ENCODE measurements at places on chromosomes 2 and 18.

DNA sequence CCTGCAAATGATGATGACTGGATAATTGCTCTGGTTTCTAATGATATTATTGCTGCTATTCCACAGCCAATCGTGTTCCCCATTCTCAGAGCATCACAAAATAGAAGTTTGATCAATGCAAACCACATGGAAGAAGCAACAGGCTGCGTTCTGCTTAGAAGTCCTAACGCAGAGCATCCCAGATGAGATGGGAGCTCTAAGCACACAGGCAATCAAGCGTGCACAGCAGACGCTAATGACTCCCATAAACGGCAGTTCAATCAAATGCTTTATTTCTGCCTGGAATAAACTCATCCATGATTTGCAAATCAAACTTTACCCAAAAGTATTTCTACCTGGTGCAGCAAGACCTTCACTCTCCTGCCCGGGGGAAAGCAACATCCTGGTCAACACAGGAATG is 304.2 kb downstream of the FBXO15 start:
- DNase-seq = no peak

DNA sequence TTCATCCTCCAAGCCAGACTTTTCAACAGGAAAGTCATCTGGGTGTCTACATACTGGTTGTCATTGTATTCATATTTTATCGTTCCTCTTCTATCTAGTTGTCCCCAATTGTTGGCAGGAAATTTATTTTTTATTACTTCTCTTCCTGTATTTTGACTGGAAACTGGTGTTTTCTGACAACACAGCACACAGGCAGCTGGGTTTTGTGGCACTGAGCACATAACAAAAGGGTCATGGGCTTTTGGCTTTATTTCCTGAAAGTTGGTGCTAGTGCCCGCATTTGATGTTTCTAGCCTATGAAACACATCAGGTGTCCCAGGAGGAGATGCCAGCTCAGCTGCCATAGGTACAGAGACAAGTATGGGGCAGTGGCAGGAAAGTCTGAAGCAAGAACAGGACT is 126.4 kb downstream of the TMEM17 start:
- no peak for DNase-seq

GRCh38 chr2:110853948-110854347 is 121.6 kb downstream of the ACOXL start:
- no peak for DNase-seq

- no peak for DNase-seq
Measured at GRCh38 chr2:153487448-153487847, 8.9 kb upstream of the RPRM start.

DNA sequence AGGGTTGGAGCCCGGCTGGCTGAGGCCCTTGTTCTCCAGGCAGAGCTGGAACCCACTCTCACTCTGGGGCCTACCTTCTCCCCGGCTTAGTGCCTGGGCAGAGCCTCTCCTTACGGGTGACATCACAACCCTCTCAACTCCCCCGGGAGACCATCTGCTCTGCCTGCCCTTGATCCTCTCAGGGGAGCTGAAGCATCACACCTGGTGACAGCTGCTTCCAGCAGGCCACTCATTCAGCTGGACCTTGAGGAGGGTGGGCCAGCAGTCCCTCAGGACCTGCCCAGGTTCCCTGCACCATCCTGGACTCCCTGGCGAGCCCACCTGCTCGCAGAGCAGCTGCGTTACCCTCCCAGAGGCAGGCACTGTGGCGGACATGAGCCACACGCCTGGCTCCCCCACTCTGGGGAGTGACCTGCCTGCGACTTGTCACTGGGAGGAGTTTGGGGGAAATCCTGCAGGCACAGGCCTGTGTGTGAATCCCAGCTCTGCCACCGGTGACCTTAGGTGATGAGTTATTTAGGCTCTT is 13.1 kb downstream of the HS6ST1 start:
- no peak for DNase-seq

DNA sequence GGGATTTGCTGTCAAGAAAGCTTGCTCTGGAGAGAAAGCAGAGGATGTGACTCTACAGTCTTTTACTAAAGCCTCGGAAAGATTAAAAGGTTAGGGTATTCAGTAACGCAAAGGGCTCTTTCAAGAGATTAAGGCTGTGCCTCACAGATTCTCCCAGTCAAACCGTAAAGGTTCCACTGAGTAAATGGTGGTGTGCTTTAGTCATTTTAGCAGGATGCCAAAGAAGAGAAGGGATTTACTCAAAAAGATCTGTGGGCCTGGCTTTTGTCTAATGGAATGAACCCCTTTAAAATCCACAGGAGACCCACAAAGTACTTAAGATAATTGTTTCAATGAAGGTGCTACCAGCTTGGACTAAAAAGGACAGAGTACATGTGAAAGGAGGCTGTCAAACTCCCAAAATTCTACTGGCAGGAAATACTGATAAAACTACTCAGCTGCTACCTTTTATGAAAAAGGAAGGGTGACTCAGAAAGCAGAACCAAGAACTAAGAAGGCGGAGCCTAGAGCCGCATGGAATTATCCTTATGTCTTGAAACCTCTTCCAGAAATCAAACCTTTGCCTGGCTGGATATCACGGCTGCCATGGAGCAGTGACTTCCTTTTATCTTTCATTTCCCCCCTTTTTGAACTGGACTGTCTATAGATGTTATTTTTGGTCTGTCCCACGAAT is 670.2 kb upstream of the ZEB2 start:
- DNase-seq = no peak

DNA sequence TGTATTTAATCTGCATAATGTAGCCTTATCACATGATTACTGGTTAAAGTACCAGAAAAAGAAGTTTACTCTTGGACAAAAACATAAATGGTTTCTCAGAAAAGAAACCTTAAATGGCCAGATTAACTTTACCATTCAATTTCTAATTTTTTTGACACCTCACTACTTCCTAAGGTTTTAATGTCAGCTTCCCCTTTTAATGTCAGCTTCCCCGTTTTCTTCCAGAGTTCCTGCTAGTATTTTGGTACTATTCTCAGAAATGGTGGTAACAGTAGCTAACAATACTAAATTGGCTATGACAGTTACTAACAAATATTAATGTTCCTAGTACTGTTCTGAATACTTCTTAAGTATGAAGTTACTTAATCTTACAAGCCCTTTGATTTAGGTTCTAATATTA is 22.4 kb upstream of the SLC8A1 start:
- no peak for DNase-seq

Measured in activated CD4-positive, CD25-positive, alpha-beta regulatory T cell treated with anti-CD3 and anti-CD28 coated beads, Interleukin-2, amount 50 U/mL, for 72 hours (primary cell).